NCI-H1105 (cell line): ENCODE measurements at places on chromosomes 11 and 22.

- DNase-seq: no peak
Observed at GRCh38 chr22:26785932-26786331, 128.5 kb downstream of the MIAT start.

DNA sequence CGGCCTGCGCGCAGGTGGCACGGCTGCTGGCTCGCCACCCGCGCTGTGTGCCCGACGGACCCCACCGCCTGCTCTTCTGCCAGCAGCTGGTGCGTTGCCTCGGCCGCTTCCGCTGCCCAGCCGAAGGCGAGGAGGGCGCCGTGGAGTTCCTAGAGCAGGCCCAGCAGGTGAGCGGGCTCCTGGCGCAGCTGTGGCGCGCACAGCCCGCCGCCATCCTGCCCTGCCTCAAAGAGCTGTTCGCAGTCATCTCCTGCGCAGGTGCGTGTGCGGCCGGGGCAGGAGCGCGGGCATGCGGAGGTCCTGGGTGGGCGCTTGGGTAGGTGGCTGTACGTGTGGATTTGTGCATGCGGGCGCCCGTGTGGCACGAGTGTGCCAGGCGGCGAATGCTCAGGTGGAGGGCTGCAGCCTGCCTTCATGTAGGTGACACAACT is 8.0 kb downstream of the USP35 start:
- no peak for DNase-seq

DNA sequence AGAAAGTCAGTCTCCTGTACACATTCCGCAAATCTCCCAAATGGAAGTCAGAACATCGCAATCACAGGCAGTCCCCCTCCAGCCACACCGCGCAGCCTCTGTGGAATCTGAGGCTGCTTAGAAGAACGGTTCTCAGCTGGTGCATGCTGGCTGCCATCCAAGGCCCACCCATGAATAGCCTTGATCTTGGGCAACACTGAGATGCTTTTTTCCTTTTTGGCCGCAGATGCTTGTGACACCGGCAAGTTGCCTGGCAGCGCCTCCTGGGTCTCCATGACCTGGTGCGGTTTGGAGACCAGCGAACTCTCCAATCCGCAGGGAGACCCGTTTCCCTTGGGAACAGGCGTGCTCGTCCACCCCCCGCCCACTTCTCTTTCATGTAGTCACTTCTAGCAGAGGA is 26.3 kb upstream of the PHF21B start:
- peak; percentile 69 for DNase-seq

GRCh38 chr11:94815705-94816344 is 47.7 kb downstream of the AMOTL1 start:
- no peak for DNase-seq

DNA sequence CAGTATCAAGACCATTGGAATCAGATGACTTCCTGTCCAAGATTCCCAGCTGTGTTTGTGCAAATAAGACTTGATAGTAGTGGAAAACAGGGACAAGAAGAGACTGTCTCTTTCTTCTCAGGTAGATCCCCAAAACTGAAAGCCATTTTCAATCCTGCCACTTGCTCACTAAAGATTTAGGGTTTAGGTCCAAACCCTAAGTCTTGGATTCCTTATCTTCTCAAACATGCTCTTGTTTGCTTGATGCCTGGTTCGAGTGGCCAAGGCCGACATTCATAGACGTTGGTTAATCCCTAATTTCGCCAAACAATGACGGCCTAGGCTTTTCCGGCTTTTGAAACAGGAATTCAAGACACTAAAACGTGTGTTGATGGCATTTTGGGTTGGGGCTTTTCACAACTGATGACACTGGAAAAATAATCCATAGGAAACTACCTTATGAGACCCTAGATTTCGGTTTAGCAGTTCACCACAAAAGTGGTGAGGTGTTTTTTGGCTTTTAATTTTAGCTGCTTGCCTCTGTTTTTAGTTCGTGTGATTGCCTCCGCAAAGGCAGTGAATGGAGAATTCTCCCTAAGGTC is 1.0 kb upstream of the GTPBP1 start:
- DNase-seq: no peak

GRCh38 chr22:31393893-31394292 is 5.5 kb upstream of the DRG1 start:
- no peak for DNase-seq

GRCh38 chr11:33723238-33723881 is 12.9 kb downstream of the CD59 start:
- DNase-seq: no peak

DNA sequence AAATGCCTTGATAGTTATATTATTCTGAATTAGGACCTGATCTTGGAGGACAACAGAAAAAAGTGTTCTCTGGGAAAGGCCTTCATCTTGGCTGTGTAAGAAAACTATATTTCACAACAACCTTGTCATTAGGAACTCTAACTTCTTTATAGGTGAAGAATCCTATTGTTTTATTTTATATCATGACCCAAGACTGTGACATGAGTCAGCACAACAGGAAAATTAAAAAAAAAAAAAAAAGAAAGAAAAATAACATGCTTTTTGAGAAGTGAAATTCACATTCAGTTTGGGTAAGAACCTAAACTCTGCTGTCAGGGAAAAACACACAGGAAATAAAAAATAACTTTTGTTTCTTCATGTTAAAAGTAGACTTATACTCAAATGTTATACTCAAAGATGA is 11.7 kb upstream of the FOLR2 start:
- no peak for DNase-seq
